ENCODE measurements at places on chromosomes 12 and 14.
A peak's percentile ranks its signal among the peaks of the same experiment; 100 is the strongest.

GRCh38 chr14:21192447-21192822 is 36.6 kb upstream of the OR5AU1 start:
- no peak for DNase-seq

DNA sequence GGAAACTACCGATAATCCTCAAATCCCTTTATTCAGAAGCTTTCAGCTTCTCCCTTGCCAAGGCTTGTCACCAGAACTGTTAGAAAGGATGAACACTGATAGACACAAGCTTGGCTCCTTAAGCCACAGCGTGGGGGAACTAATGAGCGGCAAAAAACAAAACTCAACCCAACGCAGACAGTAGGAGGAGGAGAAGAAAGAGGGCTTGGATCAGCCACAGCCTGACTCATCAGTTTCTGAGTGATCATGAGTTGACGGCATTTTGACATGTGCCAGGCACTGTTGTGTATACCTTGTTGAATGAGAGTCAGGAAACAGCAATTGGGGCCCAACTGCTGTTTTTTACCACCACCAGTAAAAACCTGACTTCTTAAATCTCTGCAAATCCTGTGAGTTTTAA is 23.7 kb downstream of the PLXNC1 start:
- DNase-seq, result peak; percentile 91

DNA sequence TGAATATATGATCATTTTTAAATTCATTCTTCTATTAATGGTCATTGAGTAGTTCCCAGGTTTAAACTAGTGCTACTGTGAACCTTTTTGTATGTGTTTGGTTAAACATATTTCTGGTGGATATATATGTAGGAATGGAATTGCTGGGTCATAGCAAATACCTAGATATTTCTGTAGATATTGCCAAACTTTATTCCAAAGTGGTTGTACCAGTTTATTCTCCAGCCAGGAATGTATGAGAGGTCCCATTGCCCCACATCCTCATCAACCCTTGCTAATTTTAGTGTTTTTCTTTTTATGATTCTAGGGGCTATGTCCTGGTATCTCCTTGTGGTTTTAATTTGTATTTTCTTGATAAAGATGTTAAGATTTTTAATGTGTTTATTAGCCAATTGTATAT is 3.1 kb downstream of the VEZT start:
- no peak for DNase-seq

DNA sequence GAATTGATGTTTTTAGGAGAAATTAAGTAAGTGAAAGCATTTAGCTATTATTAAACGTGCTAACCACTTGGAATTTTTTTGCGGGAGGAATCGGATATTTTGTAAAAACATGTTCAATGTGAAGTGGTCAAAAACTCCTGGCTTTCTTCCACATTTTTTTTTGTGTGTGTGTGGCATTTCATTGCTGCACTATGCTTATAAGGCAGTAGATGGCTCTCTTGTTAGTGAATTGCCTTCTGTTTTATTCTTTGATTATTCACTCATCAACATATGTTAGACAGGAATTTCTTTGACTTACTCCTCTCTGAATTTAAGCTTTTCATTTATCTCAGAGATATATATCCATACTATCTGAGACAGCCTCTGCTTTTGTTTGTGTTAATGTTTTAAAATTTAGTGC is 71.3 kb downstream of the DERA start:
- DNase-seq, result no peak

DNA sequence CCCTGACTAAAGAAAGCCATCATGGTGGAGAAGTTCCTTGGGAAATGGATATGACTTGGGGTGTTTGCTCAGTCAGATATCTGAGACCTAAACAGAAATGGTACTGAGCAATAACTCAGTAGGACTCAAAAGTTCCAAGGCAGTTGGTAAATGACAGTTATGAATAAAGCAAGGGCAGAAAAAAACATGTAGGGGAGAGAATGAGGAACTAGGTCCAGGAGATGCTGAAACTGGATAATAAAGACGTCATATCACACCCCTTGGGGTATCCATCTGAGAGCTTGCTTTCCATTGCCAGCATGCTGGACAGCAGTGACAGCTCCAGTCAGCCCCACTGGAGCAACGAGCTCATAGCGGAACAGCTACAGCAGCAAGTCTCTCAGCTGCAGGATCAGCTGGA is 37.5 kb downstream of the RPGRIP1 start:
- DNase-seq, result no peak

GRCh38 chr14:60510254-60510950 is 1.5 kb downstream of the SIX6 start:
- no peak for DNase-seq

- peak; percentile 55 for DNase-seq
Measured at GRCh38 chr14:77053046-77053841, 24.7 kb upstream of the IRF2BPL start.

DNA sequence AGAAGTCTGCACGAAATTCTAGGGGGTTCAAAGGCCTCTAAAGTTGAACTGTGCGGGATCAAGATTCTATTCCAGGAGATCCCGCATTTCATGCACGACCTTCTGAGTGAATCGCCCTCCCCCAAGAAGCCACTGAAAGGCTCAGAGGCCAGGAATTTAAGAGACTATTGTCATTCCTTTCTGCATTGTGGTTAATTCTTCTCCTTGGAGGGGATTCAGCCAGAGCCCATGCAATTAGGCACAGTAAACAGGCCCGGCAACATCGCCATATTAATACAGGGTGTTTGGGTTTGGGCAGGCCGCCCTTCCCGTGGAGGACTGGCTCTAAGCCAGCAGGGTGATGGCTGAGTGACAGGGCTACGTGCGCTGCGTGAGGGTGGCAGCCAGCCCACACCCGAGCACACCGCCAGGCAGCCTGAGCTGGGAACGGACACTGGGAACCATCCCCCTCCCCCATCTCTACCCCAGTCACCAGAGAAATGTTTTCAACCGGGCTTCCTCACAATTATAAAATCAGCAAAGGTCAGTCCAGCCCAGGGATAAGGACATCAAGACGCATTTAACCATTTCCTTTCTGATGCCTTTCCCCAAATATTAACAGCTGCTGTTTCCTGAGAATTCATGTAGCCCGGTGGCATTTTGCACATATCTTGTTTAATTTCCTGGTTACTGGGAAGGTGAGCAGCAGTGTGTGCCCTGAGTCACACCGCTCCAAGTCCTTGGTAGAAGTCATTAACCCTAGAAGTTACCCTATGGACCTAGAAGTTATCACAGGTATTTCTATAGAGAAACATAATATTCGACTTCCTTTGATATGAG is 12.5 kb downstream of the EGLN3 start:
- DNase-seq, result no peak

GRCh38 chr12:128970941-128971340 is 117.7 kb downstream of the GLT1D1 start:
- no peak for DNase-seq

GRCh38 chr12:19144985-19145384 is 15.5 kb downstream of the PLEKHA5 start:
- no peak for DNase-seq

- no peak for DNase-seq
Measured at GRCh38 chr14:104318558-104319490, 180.4 kb downstream of the KIF26A start.

GRCh38 chr12:1766110-1766509 is 54.3 kb upstream of the LRTM2 start:
- no peak for DNase-seq
